ENCODE measurements at places on chromosomes 7 and 10.

DNA sequence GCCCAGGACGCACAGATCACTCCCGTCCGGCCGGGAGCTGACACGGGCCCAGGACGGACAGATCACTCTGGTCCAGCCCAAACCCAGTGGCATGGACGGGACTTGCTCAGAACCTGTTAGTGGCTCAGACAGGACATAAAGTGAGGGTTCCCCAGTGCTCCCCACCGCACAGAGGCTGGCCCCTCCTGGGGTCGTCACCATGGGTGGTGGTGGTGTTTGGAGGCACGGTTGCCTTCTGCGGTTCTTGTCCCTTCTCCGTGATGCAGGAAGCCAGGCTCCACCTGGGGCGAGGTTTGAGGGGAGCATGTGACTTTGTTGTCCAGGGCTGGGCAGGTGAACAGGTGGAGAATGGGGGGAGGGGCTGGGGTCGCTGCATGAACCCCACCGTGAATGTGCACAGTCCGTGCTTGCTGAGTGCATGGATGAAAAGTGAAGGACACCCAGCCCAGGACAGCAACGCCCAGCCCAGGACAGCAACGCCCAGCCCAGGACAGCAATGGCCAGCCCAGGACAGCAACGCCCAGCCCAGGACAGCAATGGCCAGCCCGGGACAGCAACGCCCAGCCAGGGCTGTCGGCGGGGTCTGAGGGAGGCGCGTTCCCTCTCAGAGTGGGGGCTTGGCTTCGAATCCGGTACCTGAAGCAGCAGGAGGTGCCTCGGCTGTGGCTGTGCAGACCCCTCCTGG, 26.7 kb downstream of the FAM20C start:
- no peak for DNase-seq

DNA sequence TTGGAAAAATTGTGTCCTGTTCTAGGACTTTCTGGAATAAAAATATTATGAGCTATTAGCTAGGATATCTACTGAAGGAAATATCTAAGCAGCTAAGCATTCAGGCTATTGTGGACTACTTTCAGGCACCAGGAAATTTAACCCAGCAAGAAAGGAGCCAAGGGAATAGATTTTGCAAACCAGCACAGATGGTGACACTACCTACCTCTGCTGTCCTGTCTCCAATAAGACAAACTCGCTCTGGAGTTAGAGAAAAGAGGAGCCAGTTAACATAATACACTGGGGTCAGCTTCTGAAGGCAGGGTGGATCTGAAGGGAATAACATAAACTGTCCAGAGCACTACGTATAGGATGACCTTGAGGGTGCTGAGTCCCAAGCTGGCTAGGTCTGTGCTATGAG, 223.7 kb upstream of the PRSS58 start:
- DNase-seq = no peak

DNA sequence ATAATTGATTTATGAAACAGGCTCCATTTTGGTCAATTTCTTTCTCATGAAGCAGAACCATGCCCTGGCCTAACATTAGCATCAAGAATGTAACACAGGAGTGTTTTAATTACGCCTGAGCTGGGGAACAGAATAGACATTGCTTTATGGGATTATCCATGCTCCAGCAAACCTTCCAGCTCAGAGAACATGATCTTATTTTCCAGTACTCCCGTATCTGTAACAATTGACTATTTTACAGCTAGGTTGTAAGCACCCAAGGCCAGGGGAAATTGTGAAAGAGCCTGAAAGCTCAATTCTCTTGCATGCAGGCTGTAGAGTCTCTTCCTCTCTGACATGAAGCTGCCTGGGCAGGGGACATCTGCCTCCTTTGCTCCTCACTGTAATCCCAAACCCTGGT, 30.8 kb upstream of the CRYGN start:
- no peak for DNase-seq

DNA sequence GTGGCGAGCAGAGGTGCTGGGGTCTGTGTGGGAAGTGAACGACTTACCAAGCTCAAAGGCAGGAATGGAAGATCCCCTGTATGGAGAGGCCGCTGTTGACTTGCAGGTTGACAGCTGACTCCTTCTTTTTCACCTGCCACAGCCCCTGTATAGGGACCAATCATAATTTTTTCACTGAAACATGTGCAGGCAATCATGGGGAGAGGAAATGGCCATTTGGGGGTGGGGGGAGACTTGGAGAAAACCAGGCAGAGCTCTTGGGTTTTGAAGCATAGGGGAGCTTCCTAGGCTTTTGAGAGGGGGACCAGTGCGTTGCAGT, 101.4 kb downstream of the WDR37 start:
- DNase-seq = no peak

- no peak for DNase-seq
These were observed 15.3 kb downstream of the GPER1 start for GRCh38 chr7:1103009-1103788.

GRCh38 chr7:103297837-103298179, 573 bp downstream of the PMPCB start:
- no peak for DNase-seq

DNA sequence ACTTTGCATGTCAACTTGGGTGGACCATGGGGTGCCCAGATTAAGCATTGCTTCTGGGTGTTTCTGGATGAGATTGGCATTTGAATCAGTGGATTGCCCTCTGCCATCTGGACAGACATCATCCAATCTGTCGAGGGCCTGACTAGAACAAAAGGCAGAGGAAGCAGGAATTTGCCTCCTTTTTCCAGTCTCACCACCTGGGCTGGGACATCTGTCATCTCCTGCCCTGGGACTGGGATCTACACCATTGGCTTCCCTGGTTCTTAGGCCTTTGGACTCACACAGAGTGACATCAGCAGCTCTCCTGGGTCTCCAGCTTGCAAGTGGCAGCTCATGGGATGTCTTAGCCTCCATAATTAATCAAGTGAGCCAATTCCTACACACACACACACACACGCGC, 10.3 kb downstream of the SLC13A4 start:
- DNase-seq = no peak

DNA sequence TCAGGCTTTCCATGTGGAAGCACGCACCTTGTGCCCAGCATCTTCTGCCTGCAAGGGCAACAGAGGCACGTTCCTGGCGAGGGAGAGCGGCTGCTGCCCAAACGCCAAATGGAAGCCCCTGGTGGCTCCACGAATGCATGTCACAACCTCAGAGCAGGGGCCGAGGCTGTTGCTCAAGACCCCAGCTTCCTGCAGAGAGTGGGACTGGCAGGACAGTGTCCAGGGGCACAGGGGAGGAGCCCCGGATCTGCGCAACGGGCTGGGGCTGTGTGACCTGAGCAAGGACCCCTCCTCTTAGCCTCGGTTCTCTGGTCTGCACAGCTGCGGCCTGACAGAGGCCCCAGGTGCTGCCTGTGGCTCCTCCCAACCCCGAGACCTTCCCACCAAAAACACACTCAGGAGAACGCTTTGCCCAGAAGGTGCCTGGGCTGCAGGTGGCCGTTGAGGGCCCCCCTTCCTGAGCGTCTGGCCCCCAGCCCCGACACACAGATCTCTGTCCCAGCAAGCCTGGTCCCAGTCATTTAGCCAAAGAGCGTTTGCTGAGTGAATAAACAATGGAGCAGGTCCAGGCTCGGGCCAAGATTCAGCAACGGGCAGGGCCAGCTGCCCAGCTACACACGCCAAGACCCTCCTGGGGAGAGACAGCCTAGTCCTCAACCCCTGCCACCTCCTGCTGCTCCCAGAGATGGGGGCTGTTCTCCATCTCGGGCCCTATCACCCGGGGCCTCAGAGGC, 1.2 kb downstream of the MICALL2 start:
- DNase-seq = no peak

- DNase-seq = no peak
These were observed 9.8 kb downstream of the IMPDH1 start for GRCh38 chr7:128399991-128400390.

DNA sequence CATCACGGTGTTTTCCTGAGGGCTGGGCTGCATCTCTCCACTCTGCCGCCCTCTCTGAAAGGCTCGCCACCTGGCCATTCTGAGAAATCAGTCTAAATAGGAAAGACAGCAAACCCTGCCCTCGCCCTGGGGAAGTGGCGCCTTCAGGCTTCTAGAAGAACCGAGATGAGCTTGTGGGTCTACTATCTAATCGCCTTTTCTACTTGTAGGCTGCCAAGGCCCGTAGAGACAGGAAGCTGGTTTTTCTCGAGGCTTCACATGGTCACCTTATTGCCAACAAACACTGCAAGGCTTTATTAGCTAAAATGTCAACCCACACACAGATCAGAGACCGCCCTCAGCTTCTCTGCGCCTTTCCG, 21.4 kb downstream of the LAT2 start:
- no peak for DNase-seq

DNA sequence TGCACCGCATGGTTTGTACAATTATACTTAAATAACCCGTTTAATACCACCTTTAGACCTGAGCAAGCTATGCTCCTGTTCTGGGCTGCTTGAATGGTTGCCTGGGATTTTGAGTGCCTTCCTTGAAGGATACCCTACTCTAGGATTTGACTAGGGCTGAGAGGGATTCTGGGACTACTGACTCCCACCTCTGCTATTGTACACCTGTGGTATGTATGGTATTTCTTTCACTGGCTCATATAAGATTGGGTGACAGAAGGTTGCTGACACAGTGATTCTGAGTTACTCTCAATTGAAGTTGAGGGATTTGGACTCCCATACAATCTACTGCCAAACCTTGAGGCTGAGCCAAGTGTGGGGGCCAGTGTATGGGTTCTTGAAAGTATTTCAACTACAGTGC, 494.4 kb upstream of the SEMA3D start:
- DNase-seq = no peak

DNA sequence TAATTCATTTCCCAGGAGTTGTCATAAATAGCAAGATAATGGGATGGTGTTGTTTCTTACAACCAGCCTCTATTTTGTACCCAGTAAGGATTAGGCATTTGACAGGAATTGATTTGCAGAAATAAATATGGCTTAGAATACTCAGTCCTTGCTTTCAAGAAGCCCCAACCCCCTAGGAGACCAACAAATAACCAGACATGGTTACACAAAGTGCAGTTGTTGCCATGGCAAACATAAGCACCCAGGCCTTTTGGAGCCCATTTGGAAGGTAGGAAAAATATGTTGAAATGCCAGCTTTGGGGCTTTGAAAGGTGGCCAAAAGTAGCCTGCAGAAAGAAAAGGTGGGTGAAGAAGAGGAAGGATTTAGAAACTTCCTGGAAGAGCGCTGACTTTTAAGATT, 397.5 kb downstream of the CDC14C start:
- no peak for DNase-seq

DNA sequence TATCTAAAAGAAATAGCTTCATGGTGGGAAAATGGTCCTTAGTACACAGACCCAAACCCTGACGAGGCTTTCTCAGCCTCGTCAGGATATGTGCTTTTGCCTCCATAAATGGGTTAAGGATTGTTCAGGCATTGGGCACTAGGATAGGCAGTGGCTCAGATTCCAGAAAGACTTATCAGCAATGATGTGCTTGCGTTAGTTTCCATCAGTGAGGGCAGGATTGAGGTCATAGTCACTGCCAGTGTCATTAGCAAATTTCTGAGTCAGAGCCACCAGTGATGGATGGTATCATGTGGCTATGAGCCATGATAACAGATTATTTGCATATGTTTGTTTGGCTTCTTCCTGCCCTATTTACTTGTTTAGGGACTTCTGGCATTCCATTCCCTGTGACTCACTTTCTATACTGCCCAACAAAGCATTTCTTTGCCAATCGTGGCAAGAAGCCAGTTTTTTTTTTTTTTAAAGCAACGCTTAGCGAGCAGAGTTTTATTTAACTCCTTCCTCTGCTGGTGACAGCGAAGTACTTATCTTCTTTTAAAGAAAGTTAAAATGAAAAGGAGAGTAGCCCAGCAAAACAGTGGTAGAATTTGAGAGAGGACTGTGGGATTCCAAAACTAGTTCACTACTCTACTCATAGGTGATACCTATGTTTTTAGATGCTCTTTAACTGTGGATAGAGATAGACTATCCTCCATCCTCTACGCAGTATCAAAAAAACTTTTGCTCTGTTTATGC, 44.4 kb downstream of the MYPN start:
- DNase-seq = peak; percentile 15

GRCh38 chr10:14723052-14723689, 51.5 kb downstream of the FAM107B start:
- DNase-seq = no peak

DNA sequence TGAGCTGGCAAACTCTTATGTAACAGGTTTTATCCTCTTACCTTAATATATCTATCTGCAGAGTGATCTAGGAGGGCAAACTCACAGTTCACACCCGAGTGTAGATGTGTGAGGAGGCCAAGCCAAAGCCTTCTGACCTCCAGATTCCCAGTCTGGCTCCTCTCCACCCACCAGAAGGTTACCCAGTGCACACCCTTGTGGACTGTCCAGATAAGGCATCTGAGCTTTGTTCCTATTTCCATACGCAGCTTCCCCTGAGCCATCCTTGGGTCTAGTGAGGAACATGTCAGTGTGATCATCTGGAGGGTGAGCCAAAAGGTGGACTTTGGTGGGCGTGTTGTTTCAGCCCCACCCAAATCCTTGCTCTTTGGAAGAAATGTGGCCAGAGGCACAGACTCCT, 203.0 kb upstream of the MEOX2 start:
- DNase-seq = peak; percentile 61

- DNase-seq = no peak
These were observed 364.2 kb downstream of the GLRX3 start for GRCh38 chr10:130500261-130501000.

GRCh38 chr7:2325162-2325561, 10.9 kb upstream of the SNX8 start:
- DNase-seq = peak; percentile 89

DNA sequence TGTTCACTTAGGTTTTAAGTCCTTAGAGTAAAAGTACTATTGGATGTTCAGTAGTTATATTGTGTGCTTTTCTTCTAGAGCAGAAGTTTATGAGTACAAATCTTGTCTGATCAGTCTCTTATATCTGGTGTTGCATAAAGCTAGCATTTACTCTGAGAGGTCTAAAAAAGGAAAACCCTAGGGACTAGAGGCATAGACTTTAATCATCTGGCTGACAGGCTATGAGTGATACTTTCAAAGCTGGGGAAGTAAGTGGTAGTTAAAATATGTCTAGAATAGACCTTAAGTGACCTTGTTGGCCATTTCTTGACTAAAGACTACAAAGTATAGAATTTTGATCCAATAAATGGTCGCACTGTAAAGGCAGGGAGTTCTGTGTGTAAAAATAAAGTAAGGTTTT, 32.9 kb upstream of the PHYHIPL start:
- DNase-seq = no peak

DNA sequence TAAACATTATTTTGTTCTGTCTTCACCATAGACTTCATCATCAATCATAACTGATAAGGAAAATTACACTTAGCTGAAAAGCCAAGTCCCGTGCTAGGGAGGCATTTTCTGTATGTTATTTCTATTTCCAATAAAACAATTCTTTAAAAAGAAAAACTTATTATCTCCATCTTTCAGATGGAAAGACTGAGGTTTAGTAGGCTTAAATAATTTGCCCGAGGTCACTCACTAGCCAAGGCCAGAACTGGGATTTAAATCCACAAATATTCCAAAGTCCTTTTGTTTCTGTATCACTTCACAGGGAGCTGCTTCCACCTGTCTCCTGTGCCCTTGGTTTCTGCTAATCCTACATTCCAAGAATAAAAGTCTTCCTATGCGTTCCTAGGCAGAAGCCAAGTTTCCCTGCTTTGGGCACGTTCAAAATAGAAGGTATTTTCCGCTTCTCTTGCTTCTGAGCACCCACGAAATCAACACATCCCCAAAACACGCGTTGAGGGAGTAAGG, 732 bp downstream of the CPVL start:
- DNase-seq = no peak

- no peak for DNase-seq
These were observed 2.0 kb downstream of the DBF4 start for GRCh38 chr7:87878208-87878735.

- DNase-seq = no peak
These were observed 22.4 kb upstream of the TMEM236 start for GRCh38 chr10:17729630-17730029.

GRCh38 chr7:141275350-141275749, 201.5 kb downstream of the TMEM178B start:
- no peak for DNase-seq

- DNase-seq = no peak
These were observed 22.9 kb downstream of the SVIL start for GRCh38 chr10:29611781-29612381.

Data from KBM-7 (cell line).